Occipital lobe (tissue), 3 donors: ENCODE measurements at places on chromosomes 6 and 20.

DNA sequence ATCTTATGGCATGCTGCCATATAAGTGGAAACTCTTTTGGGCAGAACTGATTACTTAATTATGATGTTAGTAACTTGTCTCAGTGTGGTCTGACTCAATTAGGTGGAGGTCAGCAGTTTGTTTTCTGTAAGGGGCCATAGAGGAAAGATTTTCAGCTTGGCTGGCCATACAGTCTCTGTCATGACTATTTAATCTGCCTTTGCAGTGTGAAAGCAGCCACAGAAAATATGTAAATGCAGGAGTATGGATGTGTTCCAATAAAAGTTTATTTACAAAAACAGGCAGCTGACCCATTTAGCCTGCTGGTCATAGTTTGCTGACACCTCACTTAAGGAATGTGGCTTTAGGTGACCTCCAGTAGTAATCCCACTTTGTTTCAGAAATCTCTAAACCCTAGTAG lies 700.7 kb downstream of the EPM2A start:
- DNase-seq = no peak

GRCh38 chr20:39829256-39829655 lies 859.8 kb downstream of the MAFB start:
- no peak for DNase-seq

DNA sequence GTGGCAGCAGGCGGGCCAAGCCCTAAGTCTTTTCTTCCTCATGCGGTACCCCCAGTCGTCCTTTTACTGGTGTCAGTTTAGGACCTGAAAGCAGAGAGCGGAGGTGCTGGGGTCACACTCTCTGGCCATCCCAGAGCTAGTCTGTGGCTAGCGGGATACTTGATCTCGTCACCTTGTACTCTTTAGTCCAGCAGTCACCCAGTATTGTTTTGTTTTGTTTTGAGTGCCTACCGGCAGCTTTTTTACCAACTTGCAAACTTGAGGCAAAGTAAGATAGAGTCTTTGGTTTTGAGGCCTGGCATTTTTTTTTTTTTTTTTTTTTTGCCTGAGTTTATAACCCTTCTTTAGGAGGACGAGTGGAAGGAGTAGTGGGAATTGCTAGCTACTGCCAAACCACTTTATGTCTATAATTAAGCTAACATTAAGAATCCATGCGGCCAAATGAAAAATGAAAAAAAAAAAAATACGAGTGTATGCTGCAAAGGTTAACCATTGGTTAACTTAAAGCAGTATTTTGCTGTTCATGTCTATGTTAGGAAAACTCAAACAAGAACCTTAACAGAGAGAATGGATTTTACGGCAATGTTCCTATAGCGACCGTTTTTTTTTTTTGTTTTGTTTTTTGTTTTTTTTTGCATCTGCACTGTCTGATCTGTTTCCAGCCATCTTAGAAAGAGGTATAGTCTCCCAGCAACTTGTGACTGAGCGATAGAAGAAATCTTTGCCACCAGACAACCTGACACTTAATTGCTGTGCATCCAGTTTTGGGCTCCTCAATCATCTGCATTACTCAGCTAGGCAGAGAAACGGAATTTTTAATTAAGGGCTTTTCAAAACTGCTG lies 56.9 kb downstream of the FAM217A start:
- DNase-seq = no peak

- DNase-seq = no peak
Measured at GRCh38 chr20:52985687-52986086, 13.5 kb downstream of the TSHZ2 start.

DNA sequence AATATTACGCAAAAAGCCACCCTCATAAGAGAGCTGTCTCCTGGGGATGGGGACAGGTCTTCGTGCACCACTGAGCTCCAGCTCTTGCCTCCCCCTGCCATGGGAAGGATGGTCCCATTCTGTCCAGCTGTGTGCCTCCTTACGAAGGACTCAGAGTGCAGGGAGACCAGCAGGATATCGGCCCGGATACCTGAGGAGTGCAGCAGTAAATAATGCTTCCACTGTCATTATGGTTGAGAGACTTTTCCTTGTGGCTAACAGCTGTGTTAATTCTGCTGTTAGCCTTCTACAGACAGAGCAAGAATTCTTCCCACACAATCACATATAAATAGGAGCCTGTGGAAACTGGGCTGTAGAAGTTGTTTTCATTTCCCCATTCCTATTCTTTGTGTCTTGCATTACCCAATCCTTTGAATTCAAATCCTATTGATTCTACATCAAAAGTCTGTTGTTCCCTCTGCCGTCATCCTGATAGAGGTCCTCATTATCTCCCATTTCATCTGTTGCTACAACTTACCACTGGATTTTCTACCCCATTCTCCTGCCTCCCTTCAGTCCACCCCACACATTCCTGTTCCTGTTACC lies 364.6 kb upstream of the SOX4 start:
- no peak for DNase-seq

DNA sequence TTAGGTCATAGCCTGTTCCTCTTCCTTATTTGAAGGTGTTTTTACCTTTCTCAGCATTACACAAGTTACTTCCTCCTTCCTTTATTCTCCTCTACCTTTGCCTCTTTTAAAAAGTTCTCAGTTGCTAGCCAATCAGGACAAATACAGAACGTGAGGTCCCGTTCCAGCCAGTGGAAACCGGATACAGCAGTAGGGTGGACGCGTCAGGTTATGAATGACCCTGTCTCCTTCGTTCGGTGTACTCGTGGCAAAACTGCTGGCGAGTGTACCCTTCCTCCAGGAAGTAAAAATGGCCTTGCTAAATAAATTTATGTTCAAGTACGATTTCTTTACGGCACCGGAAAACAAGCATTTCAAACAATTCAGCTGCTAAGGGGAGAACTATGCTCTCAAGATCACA lies 77.0 kb upstream of the MLN start:
- no peak for DNase-seq

- DNase-seq = no peak
Measured at GRCh38 chr20:3658716-3659491, 4.3 kb downstream of the GFRA4 start.

GRCh38 chr6:9540534-9541126 lies 874.2 kb downstream of the TFAP2A start:
- DNase-seq = no peak

- DNase-seq = no peak
Measured at GRCh38 chr6:161021998-161022743, 30.6 kb downstream of the MAP3K4 start.

DNA sequence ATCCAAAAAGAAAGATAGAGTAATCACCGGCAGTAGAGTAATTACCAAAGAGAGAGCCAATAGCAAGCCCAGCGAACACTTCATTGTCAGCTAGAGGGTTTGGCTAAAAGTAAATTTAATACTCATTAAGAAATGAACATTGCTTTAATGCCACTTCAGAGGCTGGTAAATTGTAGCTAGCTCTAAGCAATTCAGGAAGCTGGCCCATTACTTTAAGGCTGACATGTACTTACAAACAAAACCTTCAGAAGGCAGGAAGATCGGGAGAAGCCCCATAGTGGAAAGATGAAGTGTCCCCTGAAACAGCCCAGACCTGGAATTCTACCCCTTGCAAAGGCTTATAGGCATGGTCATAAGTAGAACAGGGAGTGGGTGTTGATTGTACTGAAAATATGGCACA lies 396.6 kb upstream of the ID4 start:
- DNase-seq = no peak

GRCh38 chr6:170500955-170501590 lies 52.0 kb downstream of the PSMB1 start:
- DNase-seq = no peak

GRCh38 chr6:164227952-164228522 lies 813.5 kb downstream of the QKI start:
- no peak for DNase-seq

DNA sequence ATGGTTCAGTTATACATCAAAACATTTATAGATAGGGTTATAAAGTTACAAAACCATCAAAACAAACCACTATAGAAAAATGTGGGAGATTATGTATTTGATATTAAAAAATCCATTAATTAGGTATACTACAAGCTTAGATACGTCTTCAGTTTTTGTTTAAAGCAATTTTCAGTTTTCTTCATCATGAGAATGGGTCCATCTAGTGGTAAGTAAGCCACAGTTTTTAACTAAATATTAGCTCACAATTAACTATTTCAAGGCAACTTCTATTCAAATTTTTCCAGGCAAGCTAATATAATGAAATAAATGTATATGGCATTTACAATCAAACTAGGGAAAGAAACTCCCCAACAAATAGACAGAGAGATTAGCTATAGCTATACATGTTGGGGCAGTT lies 44.4 kb downstream of the RNGTT start:
- no peak for DNase-seq

DNA sequence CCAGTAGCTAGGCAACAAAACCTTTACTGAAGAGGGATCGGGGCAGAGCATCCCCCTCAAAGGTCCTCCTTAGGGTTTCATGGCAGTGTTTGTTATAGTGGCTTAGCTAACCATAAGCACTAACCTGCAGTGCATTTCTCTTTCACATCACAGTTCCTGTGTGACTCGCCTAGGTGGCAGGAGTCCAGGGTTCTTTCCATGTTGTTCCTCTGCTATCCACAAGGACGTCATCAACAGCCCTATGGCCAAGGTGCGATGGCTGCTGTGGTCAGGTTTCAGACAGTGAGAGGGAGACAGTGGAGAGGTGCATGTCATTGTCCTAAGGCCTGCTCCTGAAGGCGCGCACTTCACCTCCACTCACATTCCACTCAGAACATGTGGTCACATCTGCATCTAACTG lies 38.8 kb upstream of the FOXA2 start:
- no peak for DNase-seq

DNA sequence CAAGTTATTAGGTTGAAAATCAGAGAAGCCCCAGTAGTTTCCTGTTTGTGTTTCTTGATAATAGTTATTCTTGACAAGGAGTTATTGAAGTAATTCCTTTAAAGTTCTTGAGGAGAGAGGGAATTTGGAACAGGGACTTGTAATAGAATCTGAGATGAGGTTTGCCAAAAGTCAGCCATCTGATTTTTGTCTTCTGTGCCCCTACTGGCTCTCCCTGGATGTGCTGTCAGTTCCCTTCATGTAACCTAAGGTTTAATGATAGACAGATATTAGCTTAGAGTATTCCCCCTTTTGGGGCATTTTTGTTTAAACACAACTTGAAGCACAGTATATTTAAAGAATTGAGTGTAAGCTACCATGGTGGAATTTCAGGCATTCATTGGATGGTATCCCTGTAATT lies 71.4 kb downstream of the CARMIL1 start:
- no peak for DNase-seq

GRCh38 chr6:126054258-126054702 lies 67.9 kb downstream of the TRMT11 start:
- no peak for DNase-seq

- DNase-seq = no peak
Measured at GRCh38 chr6:107698146-107698545, 126.0 kb downstream of the SCML4 start.
